H7 (cell line): ENCODE measurements at places on chromosomes 3 and 15. TPM values are rescaled to one million over a fixed set of nuclear protein-coding genes. Genes with fewer than 3 reads are reported as not detected.

DNA sequence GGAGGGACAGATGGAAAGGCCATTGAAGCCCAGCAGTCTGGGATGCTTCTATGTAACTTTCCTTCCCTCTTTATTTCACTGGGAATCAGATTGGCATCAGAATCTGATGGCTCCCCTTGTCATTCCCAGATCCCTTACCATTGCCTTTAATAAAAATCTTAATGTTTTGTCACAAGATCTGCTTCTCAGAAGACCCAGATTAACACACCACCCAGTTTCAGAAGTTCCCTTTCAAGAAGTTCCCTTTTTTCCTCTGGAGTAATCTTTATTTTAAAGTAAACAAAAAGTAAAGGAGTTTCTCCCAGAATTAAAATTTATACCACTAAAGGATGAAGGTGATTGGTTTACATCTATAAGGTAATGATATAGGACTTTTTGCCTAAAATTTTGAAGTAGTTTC, 76.4 kb downstream of the UBR1 start:
- DNase-seq, result no peak

DNA sequence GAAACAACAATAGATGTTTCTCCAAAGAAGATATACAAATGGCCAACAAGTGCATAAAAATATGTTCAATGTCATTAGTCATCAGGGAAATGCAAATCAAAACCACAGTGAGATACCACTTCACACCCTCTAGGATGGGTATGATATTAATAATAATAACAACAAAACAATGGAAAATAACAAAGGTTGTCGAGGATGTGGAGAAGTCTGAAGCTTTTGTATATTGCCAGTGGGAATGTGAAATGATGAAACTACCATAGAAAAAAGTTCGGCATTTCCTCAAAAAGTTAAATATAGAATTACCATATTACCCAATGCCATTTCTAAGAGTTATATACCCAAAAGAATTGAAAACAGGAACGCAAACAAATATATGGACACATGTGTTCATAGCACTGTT, 10.8 kb downstream of the BHLHE40 start:
- DNase-seq, result no peak

Gene CORO2B
- total RNA-seq, result 3.8 and 5.4 TPM in 2 replicates

- peak; percentile 30 for DNase-seq
Observed at GRCh38 chr3:72802001-72802400, 46.2 kb downstream of the SHQ1 start.

- DNase-seq, result no peak
Observed at GRCh38 chr3:195854628-195855294, 43.0 kb upstream of the MUC4 start.
